NCI-H1105 treated with DMSO at 0.1 percent for 48 hours (cell line): ENCODE measurements at places on chromosomes 13 and 19.

- DNase-seq: no peak
Observed at GRCh38 chr13:51416107-51416506, 36.7 kb downstream of the INTS6 start.

DNA sequence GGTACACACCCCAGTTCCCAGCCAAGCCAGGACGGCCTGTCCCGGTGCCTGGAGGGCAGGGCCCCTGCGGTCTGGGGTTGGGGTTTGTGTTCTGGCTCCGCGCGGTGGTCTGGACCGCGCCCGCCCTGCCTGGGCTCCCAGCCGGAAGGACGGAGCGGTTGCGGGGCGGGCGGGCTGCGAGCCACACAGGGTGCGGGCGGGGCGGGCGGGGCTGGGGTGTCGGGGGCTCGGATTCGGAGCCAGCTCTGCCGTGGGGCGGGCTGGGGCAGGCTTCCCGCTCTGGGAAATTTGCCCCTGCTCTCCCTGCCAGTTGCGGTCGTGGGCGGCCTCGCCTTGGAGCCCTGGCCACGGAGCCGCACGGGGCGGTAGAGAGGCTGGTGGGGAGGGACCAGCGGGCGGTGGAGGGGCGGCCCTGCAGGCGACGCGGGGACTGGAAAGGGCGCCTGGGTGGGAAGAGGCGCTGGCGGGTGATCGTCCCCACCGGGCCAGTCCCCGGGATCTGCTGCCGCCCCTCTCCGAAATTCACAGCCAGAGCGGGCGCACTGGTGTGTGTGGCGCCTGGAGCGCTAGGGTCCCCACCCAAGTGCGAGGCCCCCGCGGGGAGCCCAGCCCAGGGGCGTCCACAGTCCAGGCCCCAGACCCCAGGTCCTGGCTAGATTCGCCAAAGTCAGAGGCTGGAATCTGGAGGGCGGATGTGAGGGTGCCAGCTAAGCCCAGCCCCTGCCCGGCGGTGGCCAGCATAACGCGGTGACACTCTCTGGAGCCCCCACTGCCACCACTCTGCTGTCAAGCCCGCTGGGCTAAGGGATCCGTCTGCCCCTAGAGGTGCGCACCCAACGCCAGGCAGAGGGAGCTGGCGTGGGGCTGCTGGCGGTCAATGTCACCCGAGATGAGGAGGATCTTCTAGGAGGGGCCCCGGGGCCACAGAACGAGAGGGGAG, 11.0 kb upstream of the ZNF492 start:
- no peak for DNase-seq

GRCh38 chr19:42023121-42023942, 29.3 kb upstream of the ATP1A3 start:
- no peak for DNase-seq

DNA sequence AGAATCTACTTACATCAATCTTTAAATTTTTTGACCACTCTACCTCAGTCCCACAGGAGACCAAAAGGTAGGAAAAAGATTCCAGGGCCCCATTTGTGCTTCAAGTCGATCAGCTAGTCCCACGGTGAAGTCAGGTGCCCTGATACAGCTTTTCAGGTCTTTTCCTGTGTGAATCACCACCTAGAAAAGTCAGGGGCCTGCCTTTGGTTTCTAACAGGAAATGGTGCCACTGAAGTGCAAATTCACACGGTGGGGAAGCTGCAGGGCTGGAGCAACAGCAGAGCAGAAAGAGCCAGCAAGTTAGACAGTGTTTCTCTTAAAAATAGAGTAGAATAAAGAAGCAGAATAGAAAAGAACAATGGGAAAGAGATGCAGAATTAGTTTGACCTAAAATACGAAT, 107.5 kb downstream of the KLF12 start:
- no peak for DNase-seq

- DNase-seq: no peak
Observed at GRCh38 chr13:83883061-83883523, 818 bp upstream of the SLITRK1 start.

DNA sequence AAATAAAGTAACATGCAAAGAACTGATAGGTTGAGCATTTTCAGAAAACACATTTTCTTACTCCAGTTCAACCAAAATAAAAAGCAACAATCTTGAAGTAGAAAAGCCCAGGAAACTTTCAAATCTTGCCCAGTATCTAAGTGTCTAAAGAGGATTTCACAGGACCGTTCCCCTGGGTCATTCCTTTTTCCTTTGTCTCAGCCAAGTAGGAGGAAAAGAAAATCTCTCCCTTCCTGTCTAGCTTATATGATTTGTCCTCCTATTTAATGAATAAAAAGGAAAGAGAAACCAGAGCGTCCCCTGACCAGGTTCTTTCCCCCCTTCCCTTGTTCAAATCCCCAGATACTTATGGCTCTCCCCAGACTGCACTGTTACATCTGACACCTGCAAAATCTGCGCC, 248.0 kb downstream of the KCTD12 start:
- no peak for DNase-seq

GRCh38 chr19:47661161-47661560, 52.1 kb upstream of the EHD2 start:
- DNase-seq: no peak

- no peak for DNase-seq
Observed at GRCh38 chr19:17125728-17126677, 50.4 kb downstream of the MYO9B start.

- DNase-seq: no peak
Observed at GRCh38 chr13:51380269-51380668, 40.8 kb downstream of the SERPINE3 start.

DNA sequence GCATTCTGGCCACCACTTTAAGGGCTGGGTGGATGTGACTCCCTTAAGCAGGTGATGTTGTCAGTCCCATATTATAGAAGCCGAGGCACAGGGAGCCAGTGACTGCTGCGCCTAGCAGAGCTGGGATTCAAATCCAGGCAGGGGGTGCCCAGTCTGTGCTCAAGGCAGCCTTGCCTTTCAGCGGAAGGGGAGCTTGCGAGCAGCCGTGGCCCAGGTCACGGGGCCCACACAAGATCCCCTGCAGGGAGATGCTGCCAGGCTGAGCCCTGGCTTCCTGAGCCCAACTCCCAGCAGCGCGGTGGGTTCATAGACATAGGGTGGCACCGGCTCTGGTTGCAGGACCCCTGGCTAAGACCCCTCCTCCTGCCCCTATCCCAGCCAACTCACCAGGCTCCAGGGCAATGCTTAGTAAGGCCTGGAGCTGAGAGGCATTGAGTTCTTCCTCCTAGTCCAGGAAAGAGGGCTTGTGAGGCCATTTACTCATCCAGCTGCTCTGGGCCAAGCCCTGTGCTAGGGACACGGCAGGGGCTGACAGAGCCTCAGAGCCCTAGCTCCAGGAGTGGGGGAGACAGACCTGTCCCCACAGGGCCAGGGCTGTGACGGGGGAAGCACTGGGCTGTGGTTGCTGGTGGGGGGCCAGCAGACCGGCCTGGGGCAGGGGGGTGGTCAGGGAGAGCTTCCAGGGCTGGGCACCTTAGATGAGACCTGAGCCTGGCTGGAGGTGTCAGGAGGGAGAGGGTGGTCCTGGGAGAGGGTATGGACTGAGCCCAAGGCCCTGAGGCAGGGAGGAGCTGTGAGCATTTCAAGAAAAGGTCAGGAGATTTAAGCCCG, 9.6 kb downstream of the CAPN12 start:
- DNase-seq: no peak

- no peak for DNase-seq
Observed at GRCh38 chr13:57992416-57992815, 360.9 kb downstream of the PCDH17 start.

- no peak for DNase-seq
Observed at GRCh38 chr19:8702350-8702749, 3.8 kb upstream of the ACTL9 start.

- no peak for DNase-seq
Observed at GRCh38 chr13:37209621-37210580, 104.4 kb upstream of the CSNK1A1L start.

DNA sequence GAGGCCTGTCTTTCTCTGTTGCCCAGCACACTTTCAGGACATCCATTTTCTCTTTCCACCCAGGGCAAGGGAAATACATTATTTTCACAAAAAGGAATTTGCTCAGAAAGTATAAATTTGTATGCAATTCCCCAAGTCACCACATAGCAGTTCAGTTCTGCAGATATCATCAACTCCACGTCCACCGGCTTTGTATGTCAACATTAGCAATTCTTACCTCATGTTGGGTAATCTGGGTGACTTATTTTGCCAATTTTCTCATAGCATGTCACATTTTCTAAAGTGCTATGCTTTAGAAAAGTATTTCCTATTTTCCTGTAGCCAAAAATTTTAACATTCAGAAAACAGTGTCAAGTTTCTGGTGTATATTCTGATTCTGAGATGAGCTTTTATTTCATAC, 501.8 kb downstream of the EFNB2 start:
- no peak for DNase-seq

- DNase-seq: no peak
Observed at GRCh38 chr19:17333611-17334413, 843 bp downstream of the ANO8 start.

- DNase-seq: no peak
Observed at GRCh38 chr19:38975214-38975860, at the start of gene FBXO17. FBXO17 (minus strand) TSS chr19:38975742; CDS start chr19:38950319, 25,423 bp downstream.

DNA sequence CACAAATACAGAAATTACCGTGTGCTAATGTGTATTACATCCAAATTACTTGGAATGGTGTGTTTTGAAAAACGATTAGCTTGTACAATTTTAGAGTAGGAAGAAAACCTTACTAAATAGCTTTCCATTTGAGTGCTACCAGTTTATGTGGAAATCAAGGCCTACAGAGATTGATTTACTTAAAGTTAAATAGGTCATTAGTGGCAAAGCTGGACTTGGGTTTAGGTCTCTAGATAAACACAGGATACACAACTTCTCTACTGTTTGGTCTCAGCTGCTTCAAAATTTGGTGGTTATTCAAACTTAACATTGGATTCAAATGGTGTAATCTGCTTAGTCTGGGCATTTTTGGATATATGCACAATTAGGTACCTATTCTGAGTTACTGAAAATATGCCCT, 21.4 kb downstream of the PCCA start:
- no peak for DNase-seq

GRCh38 chr19:19527371-19527656, 1.4 kb upstream of the YJEFN3 start:
- no peak for DNase-seq

DNA sequence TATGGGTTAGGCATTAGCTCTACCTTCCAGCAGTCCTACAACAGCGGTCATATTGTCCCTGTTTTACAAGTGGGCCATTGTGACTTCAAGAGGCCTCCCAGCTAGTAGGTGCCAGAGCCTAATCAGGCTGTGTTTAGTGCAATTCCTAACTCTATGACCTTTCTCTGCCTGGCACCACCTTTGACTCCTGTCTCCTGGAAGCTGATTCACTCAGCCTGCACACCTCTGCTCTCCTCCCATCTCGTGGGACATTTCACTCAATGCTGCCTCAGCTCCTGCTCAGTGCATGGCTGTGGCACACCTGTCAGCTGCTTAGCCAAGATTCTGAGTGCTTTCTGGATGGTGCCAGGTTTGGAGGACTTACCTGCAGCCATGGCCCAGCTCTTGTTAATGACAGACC, 9.5 kb upstream of the GJB6 start:
- DNase-seq: no peak
